CD4-positive, CD25-positive, alpha-beta regulatory T cell (primary cell): ENCODE measurements at places on chromosomes 12 and 14.

DNA sequence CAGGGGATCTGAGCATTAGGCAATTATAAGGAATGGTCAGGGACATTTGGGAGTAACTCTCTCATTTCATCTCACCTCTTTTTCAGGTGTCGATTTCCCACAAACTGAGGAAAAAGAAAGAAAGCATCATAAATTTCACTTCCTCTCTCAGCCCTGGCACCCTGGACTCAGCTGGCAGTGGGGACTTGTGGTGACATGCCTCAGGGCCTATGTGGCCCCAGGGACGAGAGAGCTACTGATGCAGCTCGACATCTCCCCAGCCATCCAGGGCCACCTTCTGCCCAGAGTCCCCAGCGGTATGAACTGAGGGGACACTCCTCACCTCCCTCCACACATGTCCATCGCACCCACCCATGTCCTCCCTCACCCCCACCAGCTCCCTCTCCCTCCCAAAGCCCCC lies 11.7 kb downstream of the TNFRSF1A start:
- no peak for DNase-seq

DNA sequence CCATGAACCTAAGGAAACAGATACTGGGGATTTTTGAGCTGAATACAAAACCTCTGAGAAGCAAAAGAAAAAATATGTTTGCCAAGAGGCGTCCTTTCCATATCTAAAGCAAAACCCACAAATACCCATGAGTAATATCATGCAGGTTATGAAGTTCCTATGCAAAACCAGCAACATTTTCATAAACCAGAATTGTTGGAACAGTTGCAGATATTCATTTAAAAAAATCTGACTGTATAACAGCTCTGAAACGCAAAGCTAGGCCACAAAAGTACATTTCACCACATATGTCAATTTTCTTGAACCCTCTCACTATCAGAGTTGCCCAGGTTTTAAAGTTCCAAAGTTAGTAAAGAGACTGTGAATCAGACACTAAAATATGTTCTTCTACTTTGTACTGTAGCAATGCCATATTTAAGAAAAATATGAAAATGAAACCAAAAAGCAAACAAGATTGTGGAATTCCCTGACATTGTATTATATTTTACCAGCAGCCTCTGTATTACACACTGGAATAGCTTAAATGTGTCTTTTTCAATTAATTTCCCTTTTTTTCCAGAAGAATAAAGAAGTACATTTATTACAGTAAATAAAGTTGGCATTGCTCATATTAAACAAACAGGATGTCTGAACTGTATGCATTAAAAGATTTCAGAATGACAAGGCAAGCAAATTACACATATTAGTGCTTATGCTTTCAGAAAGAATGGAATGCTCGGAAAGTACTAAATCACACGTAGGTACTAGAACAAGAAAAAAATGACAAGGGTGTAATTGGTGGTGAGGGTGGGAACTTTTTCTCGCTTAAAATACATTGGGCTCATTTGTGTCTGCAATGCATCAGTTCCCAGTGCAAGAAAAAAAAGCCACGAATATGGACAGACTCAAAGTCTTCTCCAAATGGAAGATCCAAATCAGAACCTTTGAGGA lies 33.6 kb upstream of the HIF1A start:
- DNase-seq: peak; percentile 12

DNA sequence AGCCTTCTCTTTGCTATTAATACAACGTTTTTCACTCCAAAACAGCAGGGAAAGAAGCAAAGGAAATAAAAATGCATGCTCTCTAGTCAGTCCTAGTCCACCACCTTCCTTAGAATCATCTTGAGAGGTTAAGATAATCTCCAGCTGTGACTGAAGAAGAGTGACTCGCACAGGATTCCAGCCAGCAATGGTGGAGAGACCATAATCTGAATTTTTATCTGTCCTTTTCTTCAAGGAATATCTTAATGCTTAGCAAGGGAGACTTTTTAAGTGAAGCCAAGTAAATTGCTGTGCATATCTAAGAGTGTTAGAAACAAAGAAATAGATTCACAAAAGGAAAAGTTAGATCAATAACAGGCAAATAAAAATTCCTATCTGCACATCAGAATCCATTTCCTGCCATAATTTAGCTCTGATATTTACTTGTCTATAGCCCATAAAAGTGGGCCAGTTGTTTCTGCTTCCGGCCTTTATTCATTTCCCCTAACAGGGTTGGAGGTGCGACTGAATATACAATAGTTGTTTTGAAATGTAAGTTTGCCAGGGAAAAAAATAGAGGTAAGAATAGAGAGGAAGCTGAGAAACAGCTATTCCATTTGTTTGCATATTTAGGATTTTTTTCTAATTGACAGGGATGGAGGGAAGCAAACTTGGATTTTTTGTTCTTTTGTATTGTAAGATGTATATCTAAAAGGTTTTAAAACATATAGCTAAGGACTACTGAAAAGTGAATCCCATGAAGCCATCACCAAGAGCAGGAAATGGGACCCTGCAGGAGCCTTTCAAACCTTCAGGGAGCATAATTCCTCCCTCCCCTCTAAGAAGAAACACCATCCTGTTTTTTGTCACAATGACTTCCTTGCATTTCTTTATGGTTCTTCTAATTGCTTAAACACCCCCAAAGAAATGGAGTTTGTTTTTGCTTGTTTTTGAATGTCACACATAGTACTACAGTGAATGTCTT lies 154.0 kb downstream of the ITPR2 start:
- DNase-seq: no peak

GRCh38 chr12:18640321-18640955 lies 97.4 kb downstream of the PLCZ1 start:
- DNase-seq: no peak

GRCh38 chr12:45268672-45269411 lies 52.9 kb downstream of the ANO6 start:
- DNase-seq: no peak

GRCh38 chr12:1993341-1993740 lies 10.9 kb downstream of the DCP1B start:
- DNase-seq: no peak

GRCh38 chr12:2160043-2160442 lies 107.3 kb downstream of the CACNA1C start:
- no peak for DNase-seq

GRCh38 chr12:92558806-92559205 lies 144.0 kb upstream of the PLEKHG7 start:
- no peak for DNase-seq

DNA sequence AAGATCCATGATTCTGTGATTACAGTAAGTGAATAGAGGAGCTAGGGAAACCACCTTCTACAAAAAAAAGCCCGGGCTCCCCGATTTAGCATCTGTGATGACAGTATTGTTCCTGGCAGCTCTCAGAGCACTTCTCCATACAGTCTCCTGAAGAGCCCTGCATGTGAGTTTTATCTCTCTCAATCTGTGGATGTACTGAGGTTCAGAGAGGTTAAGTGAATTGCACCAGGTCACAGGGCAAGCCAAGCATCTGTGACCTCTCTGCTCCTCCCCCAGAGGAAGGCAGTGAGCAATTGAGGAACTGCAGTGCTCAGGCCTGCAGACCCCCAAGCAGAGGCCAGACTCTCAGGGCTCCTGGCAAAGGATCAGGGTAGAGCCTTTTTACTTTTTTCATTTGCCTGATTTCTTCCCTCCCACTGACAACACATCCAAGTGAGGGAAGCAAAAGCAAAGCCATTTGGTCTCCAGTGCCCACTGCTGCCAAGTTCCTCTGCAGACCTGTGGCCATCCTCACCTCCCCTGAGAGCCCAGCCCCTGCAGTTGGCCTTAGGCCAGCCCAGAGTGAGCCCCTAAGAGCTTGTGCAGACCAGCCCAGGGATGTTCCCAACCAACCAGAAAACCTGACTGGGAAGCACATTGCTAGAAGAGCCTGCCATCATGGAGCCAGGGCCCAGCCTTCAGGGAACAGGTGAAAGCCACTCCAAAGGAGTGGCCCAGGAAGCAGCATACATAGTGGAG lies 47.6 kb upstream of the PNMA1 start:
- no peak for DNase-seq

- DNase-seq: peak; percentile 4
Measured at GRCh38 chr12:83823386-83824045, 1089.1 kb downstream of the SLC6A15 start.

DNA sequence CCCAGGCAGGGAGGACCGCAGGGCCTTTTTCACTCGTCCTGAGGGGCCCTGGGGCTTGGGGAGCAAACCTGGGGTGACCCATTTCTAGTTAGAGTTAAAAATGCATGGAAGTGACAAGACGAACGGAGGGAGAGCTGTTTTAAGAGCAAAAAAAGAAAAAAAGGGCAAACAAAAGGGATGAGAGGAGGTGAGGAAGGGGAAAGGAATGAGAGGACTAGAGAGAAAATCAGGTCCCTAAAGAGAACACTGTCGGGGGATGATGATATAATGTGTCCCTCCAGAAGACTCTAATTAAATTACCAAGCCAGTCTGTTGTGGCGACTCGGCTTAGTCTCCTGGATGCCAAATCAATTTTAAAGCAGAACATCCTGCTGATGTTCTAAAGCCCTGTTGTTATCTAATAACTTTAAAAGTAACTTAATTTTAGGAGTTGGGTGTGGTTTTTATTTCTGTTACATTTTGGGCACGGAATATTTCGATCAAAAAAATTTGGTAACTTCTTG lies 1.1 kb downstream of the ANO6 start:
- DNase-seq: no peak

- DNase-seq: no peak
Measured at GRCh38 chr14:57823015-57823660, 42.8 kb downstream of the SLC35F4 start.

- DNase-seq: peak; percentile 59
Measured at GRCh38 chr14:106872611-106873446, 1346.4 kb downstream of the TMEM121 start.

DNA sequence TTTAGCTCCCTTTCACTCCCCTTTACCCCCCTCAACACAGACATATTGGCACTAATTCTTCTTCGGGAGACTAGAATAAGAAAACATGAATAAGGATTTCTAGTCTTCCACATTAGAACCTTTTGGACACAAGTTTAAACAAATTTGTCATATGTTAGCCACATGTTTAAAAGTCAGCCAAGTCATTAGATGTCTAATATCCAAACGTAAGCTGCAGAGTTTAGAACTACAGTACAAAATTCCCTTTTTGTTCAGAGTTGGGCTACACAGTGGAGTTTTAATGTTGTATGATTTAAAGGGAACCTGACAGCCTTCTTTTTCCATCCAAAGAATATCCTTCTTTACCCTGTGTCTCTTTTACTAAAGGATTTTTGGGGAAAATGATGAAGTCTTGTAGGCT lies 79.8 kb downstream of the PDE6H start:
- no peak for DNase-seq

DNA sequence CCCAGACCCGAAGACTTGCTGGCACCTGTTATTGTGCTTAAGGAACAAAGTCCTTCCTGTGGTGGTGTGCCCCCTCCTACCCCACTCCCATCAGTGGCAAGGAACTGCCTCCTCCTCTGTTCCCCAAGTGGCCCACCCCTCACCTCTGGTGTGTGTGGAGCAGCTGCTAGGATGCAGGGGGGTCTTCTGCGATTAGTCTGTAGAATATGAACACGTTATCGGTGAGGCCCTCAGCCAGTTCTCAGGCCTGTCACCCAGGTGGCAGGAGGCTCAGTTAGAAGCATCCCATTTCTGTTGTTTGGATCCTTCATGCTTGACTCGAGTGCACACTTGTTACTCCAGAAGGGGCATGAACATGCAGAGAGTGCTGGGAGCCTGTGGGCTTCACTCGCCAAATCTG lies 39.3 kb downstream of the RAB35 start:
- DNase-seq: no peak
